Esophagus squamous epithelium (tissue), 5 donors: ENCODE measurements at places on chromosomes 5 and 9.

DNA sequence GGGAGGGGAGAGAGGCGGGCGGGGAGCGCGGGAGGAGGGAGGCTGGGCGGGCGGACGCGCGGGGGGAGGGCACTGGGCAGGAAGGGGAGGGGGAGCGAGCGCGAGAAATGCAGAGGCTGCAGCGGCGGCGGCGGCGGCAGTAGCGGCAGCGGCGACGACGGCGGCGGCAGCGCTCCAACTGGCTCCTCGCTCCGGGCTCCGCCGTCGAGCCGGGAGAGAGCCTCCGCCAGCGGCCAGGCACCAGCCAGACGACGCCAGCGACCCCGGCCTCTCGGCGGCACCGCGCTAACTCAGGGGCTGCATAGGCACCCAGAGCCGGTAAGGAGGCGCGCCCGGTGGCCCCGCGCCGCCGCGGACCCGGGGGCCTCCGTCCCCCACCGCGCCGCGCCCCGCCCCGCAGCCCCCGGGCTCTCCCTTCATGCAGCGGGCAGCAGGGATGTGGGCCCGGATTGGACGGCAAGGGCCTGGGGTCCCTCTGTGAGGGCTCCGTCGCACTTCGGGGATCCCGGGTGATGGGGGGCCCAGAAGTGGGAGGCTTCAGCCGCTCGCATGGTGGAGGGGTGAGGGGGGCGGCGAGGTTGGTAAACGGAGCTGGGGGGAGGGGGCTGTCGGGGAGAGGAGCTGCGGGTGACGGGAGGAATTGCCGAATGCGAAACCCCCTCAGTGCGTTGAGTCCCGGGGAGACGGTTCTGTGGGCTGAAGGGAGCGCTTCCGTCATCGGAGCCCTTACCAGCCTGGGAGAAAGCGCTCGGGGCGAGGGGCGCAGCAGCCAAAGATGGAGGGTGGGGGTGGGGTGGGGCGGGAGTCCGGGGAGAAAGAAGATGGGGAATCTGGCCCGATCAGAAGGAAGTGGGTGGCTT is at the start of gene BASP1:
Gene BASP1, plus strand, starts transcription at position 139 of the 860 bp plus-strand sequence. CDS start 57,586 bp downstream, outside the sequence.
- no peak for DNase-seq
- peaks cover 4% of the 10 kb centered on the region for H3K27me3 ChIP-seq
- H3K4me3 ChIP-seq = peak within 1 kb of the TSS; percentile 64
- H3K27ac ChIP-seq = peak within 1 kb of the TSS; percentile 78
- peaks cover 8% of the 10 kb centered on the region for H3K4me1 ChIP-seq

DNA sequence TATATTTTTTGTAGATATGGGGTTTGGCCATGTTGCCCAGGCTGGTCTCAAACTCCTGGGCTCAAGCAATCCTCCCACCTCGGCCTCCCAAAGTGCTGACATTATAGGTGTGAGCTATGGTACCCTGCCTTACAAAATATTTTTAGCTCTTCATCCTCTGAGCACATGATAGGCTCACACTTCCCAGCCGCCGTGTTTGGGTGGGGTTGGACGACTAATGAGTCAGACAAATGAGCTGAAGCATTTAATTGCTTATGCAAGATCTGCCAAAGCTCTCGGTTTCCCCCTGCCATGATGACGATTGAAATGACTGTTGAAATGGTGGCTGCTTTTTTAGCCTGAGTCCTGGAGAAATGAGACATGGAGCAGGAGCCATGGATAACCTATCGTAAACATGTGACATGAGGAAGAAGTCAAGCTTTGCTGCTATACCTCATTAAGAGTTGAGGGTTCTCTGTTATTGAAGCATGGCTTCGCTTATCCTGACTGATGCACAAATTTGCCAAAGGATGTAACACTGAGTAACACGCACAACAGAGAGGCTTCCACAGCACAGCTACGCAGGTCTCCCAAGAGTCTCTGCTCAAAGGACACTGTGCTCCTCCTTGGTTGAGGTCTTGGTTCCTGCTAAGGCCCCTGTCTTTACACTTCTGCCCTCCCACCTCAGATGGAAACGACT is 48.2 kb upstream of the GFPT2 start:
- no peaks in the 10 kb centered on the region for H3K4me1 ChIP-seq
- no peak overlapping the region for H3K4me3 ChIP-seq
- H3K36me3 ChIP-seq = no peaks in the 10 kb centered on the region
- H3K27ac ChIP-seq = no peak overlapping the region
- DNase-seq = no peak

DNA sequence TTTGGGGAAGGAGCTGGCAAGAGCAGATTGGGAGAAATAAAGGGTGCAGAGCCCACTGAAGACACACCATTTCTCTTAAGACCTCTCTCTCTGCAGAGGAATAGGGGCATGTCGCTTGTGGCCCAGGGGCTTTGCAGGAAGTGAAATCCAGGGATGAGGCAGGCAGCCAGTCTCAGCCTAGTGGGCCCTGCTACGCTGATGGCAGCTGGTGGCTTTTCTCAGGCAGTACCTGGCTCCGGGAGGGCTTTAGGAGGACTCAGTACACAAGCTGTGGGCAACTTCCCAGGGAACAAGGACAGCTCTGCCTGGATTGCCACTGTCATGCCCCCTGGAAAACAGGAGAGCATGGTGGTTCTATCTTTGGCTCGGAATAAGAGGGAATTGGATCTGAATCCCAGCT is 76.2 kb upstream of the NEURL1B start:
- no peak for DNase-seq
- H3K36me3 ChIP-seq = no peaks in the 10 kb centered on the region
- no peak overlapping the region for H3K4me3 ChIP-seq
- no peaks in the 10 kb centered on the region for H3K27me3 ChIP-seq
- peak overlapping the region; percentile 72 for H3K27ac ChIP-seq

DNA sequence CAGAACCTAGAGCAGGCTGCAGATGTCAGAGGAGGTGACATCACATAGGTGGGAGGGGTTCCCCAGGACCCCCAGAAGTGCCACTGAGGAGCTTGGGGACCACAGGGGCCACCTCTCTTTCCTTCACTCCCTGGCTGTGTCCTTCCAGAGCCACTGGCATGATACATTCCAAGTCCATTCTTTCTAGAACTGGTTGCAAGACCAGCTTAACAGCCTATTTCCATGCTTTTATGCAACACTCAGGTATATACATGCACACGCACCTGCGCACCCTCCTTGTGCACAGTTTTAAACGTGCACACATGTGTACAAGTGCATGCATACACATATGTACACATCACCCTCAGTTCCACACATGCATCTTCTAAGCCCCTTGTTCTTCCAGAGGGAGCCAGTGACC is 39.7 kb downstream of the SLC6A7 start:
- no peaks in the 10 kb centered on the region for H3K27me3 ChIP-seq
- peaks cover 3% of the 10 kb centered on the region for H3K4me1 ChIP-seq
- H3K4me3 ChIP-seq = no peak overlapping the region
- no peaks in the 10 kb centered on the region for H3K36me3 ChIP-seq

- no peaks in the 10 kb centered on the region for H3K4me1 ChIP-seq
- no peak overlapping the region for H3K27ac ChIP-seq
- H3K27me3 ChIP-seq = no peaks in the 10 kb centered on the region
These were observed 292.7 kb upstream of the SMARCA2 start for GRCh38 chr9:1722404-1722803.

DNA sequence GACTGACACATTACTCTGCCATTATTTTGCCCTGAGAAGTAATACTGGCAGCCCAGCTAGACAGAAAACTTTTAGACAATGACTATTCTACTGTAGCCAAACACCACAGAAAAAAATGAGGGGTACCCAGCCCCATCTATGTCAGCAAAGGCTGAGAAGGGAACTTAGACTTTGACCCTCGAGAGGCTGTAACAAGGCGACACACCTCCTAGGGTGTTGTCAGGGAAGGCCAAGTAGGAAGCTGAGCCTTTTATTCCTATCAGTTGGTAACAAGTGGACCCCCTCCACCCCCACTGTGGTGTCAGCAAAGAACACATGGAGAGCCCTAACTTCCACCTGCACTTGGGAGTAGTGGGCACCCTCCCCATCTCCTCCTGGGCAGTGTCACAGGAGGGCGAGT is 55.6 kb downstream of the SPTLC1 start:
- H3K27me3 ChIP-seq = no peaks in the 10 kb centered on the region
- DNase-seq = no peak
- peaks cover 98% of the 10 kb centered on the region for H3K36me3 ChIP-seq
- no peak overlapping the region for H3K4me3 ChIP-seq
- H3K27ac ChIP-seq = no peak overlapping the region

- DNase-seq = no peak
- H3K4me3 ChIP-seq = no peak overlapping the region
- H3K27ac ChIP-seq = no peak overlapping the region
- H3K27me3 ChIP-seq = no peaks in the 10 kb centered on the region
These were observed 18.1 kb upstream of the GPX3 start for GRCh38 chr5:151002250-151002649.

DNA sequence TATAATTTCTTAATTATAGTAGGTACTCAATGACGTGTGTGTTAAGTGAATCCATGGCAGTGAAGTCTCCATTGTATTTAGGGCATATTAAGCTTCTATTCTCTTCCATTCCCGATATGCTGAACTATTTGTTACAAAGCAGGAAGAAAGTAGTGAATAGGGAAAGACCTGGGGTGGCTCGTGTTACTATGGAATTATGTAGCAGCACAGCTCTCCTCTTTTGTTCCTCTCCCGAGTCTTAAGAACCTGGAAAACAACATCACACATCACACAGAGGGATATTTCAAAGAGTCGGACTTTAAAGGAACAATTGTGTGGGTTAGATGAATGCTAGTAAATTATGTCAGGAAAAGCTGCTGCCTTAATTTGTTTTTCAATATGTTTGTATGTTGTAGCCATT is 131.8 kb downstream of the PCSK5 start:
- no peaks in the 10 kb centered on the region for H3K36me3 ChIP-seq
- no peak for DNase-seq
- H3K4me3 ChIP-seq = no peak overlapping the region
- H3K4me1 ChIP-seq = no peaks in the 10 kb centered on the region
- no peaks in the 10 kb centered on the region for H3K27me3 ChIP-seq

GRCh38 chr9:13603921-13604320 is 324.4 kb upstream of the MPDZ start:
- H3K27me3 ChIP-seq = no peaks in the 10 kb centered on the region
- H3K4me1 ChIP-seq = peaks cover 23% of the 10 kb centered on the region
- no peak overlapping the region for H3K27ac ChIP-seq
- H3K4me3 ChIP-seq = no peak overlapping the region
- no peak for DNase-seq

DNA sequence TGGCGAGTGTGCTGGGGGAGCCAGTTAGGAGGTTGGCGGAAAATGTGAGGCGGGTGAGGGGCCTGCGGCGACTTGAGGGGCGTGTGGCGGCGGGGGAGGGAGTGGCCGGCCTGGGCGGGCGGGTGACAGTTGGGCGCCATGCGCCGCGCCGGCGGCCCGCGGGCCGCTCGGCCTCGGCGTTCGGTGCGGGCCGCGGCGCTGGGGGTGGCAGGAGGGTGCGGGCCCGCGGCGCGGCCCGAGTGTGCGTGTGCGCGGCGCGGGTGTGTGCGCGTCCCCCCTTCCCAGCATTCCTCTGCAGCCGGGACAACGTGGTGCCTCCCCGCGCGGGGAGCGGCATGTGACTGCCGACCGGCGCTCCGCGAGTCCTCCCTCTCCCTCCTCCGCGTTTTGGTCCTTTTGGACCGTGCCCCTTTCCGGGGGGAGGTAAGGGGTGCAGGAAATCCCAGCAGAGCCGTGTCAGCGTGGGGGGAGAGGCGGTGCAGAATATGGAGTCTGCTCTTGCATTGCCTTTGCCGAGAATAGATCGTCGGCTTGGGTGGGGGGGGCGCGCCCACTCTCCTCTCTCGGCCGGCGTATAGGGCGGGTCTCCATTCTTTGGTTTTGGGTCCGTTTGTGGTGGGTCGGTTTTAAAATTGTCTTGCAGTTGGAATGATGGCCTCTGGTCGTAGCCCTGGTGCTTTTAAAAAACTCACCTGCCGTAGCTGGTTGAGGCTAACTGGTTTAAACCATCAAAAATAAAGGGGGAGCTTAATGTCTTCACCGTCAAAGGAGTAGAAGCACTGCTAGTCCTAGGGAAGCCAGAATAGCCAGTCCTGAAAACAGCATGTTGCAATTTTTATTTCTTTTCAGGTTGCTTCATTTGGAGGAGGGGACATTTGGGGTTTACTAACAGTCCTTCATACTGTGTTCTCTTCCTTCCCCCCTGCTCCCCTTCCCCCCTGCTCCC is 2.0 kb downstream of the LARP1 start:
- H3K27ac ChIP-seq = peak overlapping the region; percentile 94
- DNase-seq = no peak
- peaks cover 59% of the 10 kb centered on the region for H3K4me1 ChIP-seq
- no peaks in the 10 kb centered on the region for H3K27me3 ChIP-seq

GRCh38 chr9:107123389-107123788 is 159.7 kb upstream of the RAD23B start:
- H3K27ac ChIP-seq = no peak overlapping the region
- H3K36me3 ChIP-seq = no peaks in the 10 kb centered on the region
- no peaks in the 10 kb centered on the region for H3K4me1 ChIP-seq
- H3K4me3 ChIP-seq = no peak overlapping the region
- no peak for DNase-seq
- H3K27me3 ChIP-seq = no peaks in the 10 kb centered on the region

- no peak for DNase-seq
- H3K27me3 ChIP-seq = no peaks in the 10 kb centered on the region
- no peaks in the 10 kb centered on the region for H3K4me1 ChIP-seq
- H3K27ac ChIP-seq = no peak overlapping the region
- H3K4me3 ChIP-seq = no peak overlapping the region
These were observed 256.3 kb upstream of the TMEM161B start for GRCh38 chr5:88524941-88525340.

GRCh38 chr5:54994628-54995027 is 9.2 kb upstream of the ESM1 start:
- DNase-seq = no peak
- H3K27me3 ChIP-seq = peaks cover 12% of the 10 kb centered on the region

DNA sequence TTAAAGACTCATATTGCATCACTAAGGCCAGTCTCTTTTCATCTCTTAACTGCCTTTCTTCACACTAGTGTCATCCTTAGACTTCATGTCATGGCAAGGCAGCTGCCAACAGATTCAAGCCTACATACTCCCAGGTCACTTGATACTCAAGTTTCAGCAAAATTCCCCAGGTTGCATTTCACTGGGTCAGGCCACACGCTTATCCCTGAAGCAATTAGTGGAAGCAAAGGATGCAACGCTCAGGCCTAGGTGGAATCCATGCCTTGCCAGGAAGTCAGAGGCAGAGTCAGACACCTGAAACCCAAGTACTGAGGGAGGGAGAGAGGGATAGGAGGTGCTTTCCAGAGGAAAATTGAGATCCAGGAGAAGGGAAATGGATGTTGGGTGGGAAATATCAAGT is 28.9 kb downstream of the YIPF5 start:
- H3K4me3 ChIP-seq = no peak overlapping the region
- DNase-seq = no peak
- no peaks in the 10 kb centered on the region for H3K4me1 ChIP-seq
- H3K27ac ChIP-seq = no peak overlapping the region
- no peaks in the 10 kb centered on the region for H3K36me3 ChIP-seq

DNA sequence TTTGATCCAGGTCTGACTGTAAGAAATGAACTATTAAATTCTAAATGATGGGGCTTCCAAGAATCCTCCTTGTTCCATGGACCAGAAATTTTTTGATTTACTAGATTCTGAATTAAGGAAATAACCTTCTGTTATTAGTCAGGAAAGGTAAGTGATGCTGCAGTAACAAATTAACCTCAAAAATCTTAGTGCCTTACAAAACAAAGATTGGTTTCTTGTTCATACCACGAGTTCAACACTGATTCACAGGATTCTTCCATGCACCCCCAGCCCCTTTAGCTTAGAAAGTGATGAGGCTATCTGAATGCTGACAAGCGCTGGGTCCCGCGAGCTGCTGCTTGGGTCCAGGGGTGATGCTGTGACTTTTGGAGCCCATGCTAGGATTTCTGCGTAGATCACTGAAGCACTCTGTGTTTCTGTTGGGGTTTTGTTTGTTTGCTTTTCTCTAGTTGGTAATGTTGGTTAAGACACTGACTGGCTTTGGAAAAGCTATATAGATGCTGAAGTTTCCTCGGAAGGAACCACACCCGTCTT is 52.3 kb downstream of the COL15A1 start:
- no peak overlapping the region for H3K27ac ChIP-seq
- no peak overlapping the region for H3K4me3 ChIP-seq
- H3K36me3 ChIP-seq = no peaks in the 10 kb centered on the region
